ENCODE measurements at places on chromosomes 2 and 18. TPM values are rescaled to one million over a fixed set of nuclear protein-coding genes. Genes with fewer than 3 reads are reported as not detected.

TUBB8B gene
- total RNA-seq, result not detected

CCBE1 gene
- total RNA-seq, result 16.2 TPM

SLC38A11 gene
- not detected for total RNA-seq

CRYBA2 gene
- total RNA-seq, result not detected

ZFP36L2 gene
- 50.4 TPM for total RNA-seq

GRCh38 chr18:2716394-2717326 is 61.1 kb downstream of the SMCHD1 start:
- no peak for DNase-seq

DNA sequence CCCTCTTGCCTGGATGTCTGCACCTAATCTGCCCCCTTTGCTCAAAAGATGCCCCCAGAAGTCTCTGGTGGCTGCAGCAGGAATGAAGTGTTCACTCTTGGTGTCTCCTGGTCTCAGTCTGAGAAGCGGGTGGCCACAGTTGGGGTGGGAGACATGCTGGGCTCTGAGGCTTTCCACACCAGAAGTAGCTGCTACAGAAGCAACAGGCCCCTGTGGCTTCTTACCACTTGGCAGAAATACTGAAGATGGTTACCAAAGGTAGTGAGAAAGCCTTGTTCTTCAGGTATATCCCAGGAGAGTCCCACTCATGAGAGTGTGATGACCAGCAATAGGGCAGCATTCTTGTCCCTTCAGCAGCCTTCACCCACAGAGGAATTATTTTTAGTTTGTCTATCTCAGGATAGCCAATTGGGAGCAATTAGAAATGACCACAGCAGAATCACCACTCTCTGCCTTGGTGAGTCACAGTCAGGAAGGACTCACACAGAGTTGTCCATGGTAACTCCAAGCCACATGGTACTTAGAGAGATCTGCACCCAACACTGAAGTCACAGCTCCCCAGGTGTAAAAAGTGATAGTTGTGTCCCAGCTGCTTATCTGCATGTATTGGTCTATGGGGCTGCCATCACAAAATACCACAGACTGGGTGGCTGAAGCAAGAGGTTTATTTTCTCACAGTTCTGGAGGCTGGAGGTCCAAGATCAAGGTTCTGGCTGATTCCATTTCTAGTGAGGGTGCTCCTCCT is 169.8 kb upstream of the ID2 start:
- peak; percentile 24 for DNase-seq

- no peak for DNase-seq
These were observed 71.8 kb downstream of the B3GNT2 start for GRCh38 chr2:62267696-62268095.

DNA sequence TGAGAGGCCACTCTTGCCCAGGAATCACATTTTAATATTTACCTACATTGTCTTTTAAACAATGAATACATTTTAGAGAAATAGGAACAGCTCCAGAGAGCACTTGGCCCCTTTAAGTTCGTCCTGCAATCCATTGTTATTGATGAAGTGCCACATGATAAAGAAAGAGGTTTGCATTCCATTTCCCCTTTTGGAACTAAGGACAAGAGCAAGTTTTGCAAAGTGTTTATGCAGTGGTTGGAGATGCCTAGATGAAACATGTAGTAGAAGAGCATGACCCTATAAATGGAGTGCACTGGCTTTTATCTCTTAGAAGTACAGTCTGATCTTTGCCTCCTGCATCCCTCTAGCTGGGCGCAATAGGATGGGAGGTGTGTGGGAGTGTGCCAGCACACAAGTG is 118.7 kb upstream of the CNTNAP5 start:
- no peak for DNase-seq

DNA sequence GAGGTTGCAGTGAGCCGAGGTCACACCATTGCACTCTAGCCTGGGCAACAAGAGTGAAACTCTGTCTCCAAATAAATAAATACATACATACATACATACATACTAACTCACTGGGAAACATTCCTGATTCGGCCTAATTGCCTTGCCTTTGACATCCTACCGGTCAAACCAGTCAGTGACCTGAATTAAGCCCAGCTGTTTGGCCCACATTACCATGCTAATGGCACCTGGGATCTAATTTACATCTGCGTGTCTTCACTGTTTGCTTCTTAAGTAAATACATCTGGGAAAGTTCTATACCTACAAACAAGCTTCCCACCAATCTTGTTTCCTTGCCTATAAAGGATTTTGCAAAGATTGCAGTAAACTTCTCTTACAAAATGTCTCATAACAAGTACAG is 230.2 kb upstream of the ZC3H15 start:
- no peak for DNase-seq

DNA sequence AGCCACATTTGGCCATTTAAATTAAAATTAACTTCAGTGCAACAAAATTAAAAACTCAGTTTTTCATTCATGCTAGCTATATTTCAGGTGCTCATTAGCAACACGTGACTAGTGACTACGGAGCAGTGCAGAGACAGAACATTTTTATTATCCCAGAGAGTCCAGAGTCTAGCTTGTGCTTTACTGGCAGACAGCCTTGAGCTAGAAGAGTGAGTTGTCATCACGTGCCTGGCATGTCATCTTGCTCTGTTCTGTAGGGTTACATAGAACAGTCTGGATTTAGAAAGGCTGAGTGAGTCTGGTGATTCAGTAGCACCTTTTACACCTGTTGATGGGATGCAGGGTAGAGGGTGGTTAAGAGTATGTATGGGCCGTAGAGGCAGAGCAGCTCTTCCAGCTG is 136.9 kb upstream of the IL1R2 start:
- DNase-seq, result no peak

- DNase-seq, result no peak
These were observed 29.9 kb downstream of the ROCK2 start for GRCh38 chr2:11314487-11314886.

DNA sequence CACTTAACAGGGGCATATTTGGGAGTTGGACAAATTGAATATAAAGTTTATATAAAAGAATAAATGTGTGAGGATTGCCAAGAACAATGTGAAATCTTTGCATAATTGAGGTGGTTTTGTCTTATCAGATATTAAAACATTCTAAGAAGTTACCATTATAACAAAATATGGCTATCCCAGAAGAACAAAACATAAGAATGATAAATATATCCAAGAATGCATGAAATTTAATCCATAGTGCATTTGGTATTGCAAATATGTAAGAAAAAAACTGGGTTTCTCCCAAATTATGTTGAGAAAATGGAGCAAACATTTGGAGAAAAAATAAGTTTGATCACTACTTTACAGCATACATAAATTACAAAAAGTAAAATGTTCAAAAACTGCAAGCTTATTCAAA is 562.4 kb downstream of the RNF144A start:
- DNase-seq, result no peak

GRCh38 chr2:48287976-48288375 is 242.0 kb upstream of the STON1 start:
- no peak for DNase-seq
